ENCODE measurements at places on chromosomes 16 and 17.
A peak's percentile ranks its signal among the peaks of the same experiment; 100 is the strongest.

- peaks cover 68% of the 10 kb centered on the region for H3K27me3 ChIP-seq
- no peak for DNase-seq
- H3K4me3 ChIP-seq: no peak overlapping the region
- H3K27ac ChIP-seq: no peak overlapping the region
- H3K4me1 ChIP-seq: no peaks in the 10 kb centered on the region
Measured at GRCh38 chr17:81934098-81934757, 2.9 kb downstream of the PYCR1 start.

- H3K27me3 ChIP-seq: no peaks in the 10 kb centered on the region
- no peak overlapping the region for H3K4me3 ChIP-seq
- no peaks in the 10 kb centered on the region for H3K4me1 ChIP-seq
- H3K27ac ChIP-seq: no peak overlapping the region
- H3K36me3 ChIP-seq: no peaks in the 10 kb centered on the region
- DNase-seq: no peak
Measured at GRCh38 chr17:74568106-74568873, 981 bp upstream of the CD300H start.

DNA sequence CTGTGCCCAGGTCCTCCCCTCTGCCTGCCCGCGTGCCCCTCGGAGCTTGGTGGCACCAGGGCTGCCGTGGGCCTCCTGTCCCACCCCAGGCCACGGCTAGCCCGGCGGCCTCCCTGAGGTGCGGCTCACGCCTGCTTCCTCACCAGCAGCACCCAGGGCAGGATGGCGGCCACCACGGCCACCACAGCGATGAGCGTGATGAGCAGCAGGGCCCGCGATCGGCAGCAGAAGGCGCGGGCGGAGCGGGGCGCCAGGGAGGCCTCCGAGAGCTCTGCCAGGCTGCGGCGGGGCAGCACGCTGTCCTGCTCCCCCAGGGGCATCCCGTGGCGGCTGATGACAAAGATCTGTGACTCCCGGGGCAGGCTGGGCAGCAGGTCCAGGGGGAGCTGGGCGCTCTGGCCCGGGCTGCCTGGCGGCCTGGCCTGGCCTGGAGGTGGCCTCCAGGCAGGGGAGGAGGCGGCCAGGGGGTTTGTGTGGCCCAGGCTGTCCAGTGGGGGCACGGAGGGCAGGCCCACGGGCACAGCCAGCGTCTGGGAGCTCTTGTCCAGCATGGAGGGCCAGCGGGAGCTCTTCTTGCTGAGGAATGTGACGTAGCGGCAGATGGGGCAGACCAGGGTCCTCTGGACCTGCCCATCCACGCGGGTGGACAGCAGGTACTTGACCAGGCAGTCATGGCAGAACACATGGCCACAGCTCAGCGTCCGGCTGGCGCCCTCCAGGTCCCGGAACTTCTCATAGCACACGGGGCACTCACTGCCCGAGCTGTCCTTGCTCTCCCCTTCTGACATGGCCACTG, 4.8 kb downstream of the RNF222 start:
- H3K27me3 ChIP-seq: no peaks in the 10 kb centered on the region
- peak; percentile 54 for DNase-seq
- no peaks in the 10 kb centered on the region for H3K36me3 ChIP-seq
- H3K4me1 ChIP-seq: no peaks in the 10 kb centered on the region

DNA sequence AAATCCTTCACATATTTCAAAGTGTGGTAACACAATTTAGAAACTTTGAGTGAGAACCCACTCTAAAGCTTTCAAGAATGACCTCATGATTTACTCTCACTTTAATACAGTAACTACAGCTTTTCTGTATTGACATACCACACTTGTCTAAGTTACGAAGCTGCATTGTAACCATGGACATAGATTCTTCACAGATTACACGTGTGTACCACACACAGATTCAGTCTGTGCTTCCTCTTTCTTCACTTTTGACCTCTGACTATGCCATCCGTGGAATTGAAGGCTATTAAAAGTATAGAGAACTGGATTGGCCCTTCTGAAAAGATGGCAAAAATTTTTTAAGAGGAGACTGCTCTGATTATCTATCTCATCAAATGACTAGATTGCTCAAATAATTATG, 172.7 kb downstream of the TANC2 start:
- no peak for DNase-seq
- H3K27me3 ChIP-seq: no peaks in the 10 kb centered on the region
- no peaks in the 10 kb centered on the region for H3K36me3 ChIP-seq
- H3K4me3 ChIP-seq: no peak overlapping the region

DNA sequence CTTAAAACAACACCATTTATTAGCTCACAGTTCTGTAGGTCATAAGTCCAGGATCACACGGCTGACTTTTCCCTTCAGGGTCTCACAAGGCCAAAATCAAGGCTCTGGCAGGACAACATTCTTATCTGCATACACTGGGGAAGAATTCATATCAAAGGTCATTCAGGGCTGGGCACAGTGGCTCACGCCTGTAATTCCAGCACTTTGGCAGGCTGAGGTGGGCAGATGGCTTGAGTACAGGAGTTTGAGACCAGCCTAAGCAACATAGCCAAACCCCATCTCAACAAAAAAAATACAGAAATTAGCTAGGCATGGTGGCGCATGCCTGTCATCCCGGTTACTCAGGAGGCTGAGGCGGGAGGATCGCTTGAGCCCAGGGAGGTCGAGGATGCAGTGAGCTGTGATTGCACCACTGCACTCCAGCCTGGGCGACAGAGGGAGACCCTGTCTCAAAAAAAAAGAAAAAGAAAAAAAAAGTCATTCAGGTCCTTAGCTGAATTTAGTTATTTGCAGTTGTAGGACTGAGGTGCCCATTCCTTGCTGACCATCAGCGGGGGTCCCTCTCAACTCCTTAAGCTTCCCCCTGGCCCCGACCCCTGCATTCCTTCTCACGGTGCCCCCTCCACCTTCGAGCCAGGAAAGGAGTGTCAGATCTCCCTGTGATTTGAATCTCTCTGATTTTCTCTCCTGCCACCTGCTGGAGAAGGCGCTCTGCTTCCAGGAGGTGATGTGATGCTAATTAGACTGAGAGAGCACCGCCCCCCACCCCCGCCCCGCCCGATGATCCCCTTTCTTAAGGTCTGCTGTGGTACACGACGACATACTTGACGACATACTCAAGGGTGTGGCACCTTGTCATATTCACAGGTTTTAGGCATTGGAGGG, 91.8 kb upstream of the CLEC18A start:
- no peaks in the 10 kb centered on the region for H3K27me3 ChIP-seq
- H3K27ac ChIP-seq: peak overlapping the region; percentile 84
- H3K4me3 ChIP-seq: no peak overlapping the region
- no peak for DNase-seq

GRCh38 chr17:57597531-57598453, 147.3 kb downstream of the CCDC182 start:
- no peaks in the 10 kb centered on the region for H3K36me3 ChIP-seq
- DNase-seq: peak; percentile 53
- H3K4me1 ChIP-seq: peaks cover 6% of the 10 kb centered on the region
- no peak overlapping the region for H3K4me3 ChIP-seq
- no peak overlapping the region for H3K27ac ChIP-seq

GRCh38 chr17:82083533-82084359, 14.3 kb downstream of the FASN start:
- DNase-seq: no peak
- H3K27me3 ChIP-seq: no peaks in the 10 kb centered on the region
- H3K4me3 ChIP-seq: no peak overlapping the region
- H3K4me1 ChIP-seq: no peaks in the 10 kb centered on the region
- H3K36me3 ChIP-seq: peaks cover 100% of the 10 kb centered on the region
- H3K27ac ChIP-seq: no peak overlapping the region

DNA sequence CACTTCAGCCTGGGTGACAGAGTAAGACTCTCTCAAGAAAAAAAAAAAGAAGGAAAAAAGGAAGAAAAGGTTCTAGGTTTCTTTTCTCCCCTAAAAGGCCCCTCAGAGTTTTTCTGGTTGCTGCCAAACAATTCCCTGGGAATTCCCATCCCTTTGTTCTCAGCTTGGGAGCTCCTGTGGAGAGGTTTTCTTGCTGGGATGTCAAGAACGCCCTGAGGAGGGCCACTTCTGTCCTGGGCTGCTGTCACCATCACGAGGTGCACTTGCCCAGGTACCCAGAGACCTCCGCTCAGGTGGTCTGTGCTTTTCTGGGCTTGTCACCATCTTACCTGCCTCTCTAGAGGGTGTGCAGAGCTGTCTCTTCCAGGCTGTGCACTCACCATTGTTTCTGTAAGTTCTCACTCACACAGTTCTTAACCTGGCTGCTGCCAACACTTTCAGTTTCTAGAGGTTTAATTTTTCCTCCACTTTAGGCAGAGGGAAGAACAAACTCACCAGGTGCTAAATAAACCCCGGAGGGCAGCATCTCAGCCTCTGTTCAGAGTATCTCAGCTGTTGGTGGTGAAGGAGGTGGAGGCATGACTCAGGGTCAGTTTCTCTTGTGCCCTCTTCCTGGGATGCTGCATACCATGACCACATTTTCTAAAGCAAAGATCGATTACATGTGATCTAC, 2.4 kb upstream of the COX6A2 start:
- H3K4me1 ChIP-seq: no peaks in the 10 kb centered on the region
- DNase-seq: peak; percentile 32
- no peaks in the 10 kb centered on the region for H3K27me3 ChIP-seq
- H3K4me3 ChIP-seq: no peak overlapping the region
- no peak overlapping the region for H3K27ac ChIP-seq

DNA sequence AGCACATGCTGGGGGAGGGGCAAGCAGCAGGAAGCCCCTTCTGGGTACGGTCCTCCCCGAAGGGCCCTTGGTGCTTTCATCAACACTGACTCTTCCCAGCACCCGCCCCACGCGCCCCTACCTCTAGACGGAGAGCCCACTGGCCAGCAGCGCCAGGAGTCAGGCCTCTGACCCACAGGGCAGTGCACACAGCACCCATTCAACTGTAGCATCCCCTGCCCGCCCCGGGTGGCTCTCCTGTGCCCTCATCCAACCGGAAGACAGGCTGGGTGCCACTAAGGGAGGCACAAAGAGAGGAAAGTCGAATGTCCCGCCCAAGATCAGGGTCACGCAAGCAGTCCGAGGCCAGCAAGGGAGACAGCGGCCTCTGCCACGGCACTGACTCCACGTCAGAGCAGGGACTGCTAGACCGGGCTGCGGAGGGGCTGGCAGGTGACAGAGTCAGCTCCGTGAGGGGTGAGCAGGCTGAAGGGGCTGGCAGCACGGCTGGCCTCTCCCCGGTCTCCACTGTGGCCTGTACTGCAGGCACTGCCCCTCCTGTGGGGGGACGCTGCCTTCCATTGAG, 9.8 kb downstream of the MSRB1 start:
- H3K27ac ChIP-seq: no peak overlapping the region
- H3K36me3 ChIP-seq: peaks cover 15% of the 10 kb centered on the region
- DNase-seq: no peak
- peaks cover 10% of the 10 kb centered on the region for H3K4me1 ChIP-seq
- peaks cover 7% of the 10 kb centered on the region for H3K27me3 ChIP-seq

- H3K36me3 ChIP-seq: no peaks in the 10 kb centered on the region
- peaks cover 14% of the 10 kb centered on the region for H3K27me3 ChIP-seq
- no peak for DNase-seq
- peaks cover 57% of the 10 kb centered on the region for H3K4me1 ChIP-seq
- peak overlapping the region; percentile 92 for H3K4me3 ChIP-seq
Measured at GRCh38 chr17:81519284-81520020, 6.9 kb upstream of the ACTG1 start.

DNA sequence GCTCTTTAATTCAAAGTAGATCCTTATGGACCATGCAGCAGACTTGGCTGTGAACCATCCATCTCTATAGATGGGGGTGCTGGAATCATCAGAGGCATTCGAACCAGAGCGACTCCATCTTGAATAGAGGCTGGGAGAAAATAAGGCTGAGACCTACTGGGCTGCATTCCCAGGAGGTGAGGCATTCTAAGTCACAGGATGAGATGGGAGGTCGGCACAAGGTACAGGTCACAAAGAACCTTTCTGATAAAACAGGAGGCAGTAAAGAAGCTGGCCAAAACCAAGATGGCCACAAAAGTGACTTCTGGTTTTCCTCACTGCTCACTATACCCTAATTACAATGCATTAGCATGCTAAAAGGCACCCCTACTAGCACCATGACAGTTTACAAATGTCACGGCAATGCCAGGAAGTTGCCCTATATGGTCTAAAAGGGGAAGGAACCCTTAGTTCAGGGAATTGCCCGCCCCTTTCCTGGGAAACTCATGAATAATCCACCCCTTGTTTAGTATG, 89.2 kb upstream of the BRD7 start:
- H3K36me3 ChIP-seq: no peaks in the 10 kb centered on the region
- H3K27ac ChIP-seq: no peak overlapping the region
- no peak for DNase-seq
- no peaks in the 10 kb centered on the region for H3K4me1 ChIP-seq
- no peaks in the 10 kb centered on the region for H3K27me3 ChIP-seq
- no peak overlapping the region for H3K4me3 ChIP-seq

- H3K27ac ChIP-seq: no peak overlapping the region
- H3K4me1 ChIP-seq: no peaks in the 10 kb centered on the region
- no peak overlapping the region for H3K4me3 ChIP-seq
- peaks cover 29% of the 10 kb centered on the region for H3K36me3 ChIP-seq
- DNase-seq: no peak
Measured at GRCh38 chr16:11170696-11171447, 85.1 kb downstream of the SOCS1 start.

GRCh38 chr17:39751016-39751543, 13.3 kb downstream of the GRB7 start:
- peaks cover 10% of the 10 kb centered on the region for H3K36me3 ChIP-seq
- H3K4me1 ChIP-seq: peaks cover 21% of the 10 kb centered on the region
- no peaks in the 10 kb centered on the region for H3K27me3 ChIP-seq
- H3K4me3 ChIP-seq: no peak overlapping the region

GRCh38 chr16:57134982-57135381, 42.6 kb downstream of the CPNE2 start:
- H3K36me3 ChIP-seq: no peaks in the 10 kb centered on the region
- H3K27me3 ChIP-seq: no peaks in the 10 kb centered on the region
- DNase-seq: no peak
- H3K4me3 ChIP-seq: no peak overlapping the region
- H3K4me1 ChIP-seq: peaks cover 5% of the 10 kb centered on the region

- DNase-seq: no peak
- H3K4me1 ChIP-seq: peaks cover 4% of the 10 kb centered on the region
- H3K36me3 ChIP-seq: no peaks in the 10 kb centered on the region
- H3K27me3 ChIP-seq: no peaks in the 10 kb centered on the region
- no peak overlapping the region for H3K4me3 ChIP-seq
- no peak overlapping the region for H3K27ac ChIP-seq
Measured at GRCh38 chr16:21190599-21190998, 20.8 kb downstream of the ZP2 start.

DNA sequence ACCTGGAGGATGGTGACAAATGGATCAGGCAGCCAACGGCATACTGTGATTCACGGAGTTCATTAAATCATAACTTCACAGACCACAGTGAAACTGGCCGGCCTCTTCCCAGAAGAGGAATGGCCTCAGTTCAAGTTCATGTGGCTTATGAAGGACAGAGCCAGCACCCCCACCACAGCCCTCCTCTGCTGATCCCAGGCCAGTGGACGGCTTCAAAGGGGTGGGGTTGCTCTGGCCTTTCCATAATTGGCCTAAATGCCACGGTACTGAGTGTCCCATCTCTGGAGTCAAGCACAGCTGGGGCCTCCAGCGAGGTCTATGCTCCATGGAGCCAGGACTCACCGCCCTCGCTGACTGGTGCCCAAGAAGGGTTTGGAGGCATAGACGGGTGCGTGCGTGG, 21.4 kb downstream of the GALNS start:
- no peaks in the 10 kb centered on the region for H3K27me3 ChIP-seq
- H3K4me3 ChIP-seq: no peak overlapping the region
- H3K36me3 ChIP-seq: peaks cover 47% of the 10 kb centered on the region
